ENCODE measurements at places on chromosomes 7 and 10.

- DNase-seq, result no peak
These were observed 1066.2 kb downstream of the LRMDA start for GRCh38 chr10:76497666-76498065.

GRCh38 chr7:45067582-45067981, 21.2 kb downstream of the NACAD start:
- DNase-seq, result no peak

DNA sequence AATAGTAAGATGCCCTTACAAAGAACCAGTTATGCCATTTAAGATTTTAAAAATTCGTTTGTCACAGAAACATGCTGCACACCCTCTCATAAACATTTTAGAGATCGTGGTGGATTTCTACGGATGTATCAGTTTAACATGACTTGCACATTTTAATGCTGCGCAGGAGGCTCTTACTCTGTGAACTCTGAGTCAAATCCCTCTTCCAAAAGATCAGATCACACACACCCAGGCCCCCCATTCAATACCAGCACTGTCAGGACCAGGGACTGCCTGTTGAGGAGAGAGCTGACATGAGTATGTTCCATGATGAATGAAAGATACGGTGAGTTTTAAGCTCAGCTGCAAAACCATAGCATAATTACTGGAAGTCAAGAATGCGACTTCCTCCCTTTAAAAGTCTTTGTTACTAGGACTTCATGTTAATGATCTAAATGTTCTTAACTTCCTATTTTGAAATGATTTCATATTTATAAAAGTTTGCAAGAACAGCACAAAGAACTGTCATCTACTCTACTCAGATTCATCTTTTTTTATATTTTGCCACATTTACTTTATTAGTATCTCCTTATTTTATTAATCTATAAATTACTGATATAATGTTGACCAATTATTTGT, 500.2 kb downstream of the GLRX3 start:
- DNase-seq, result no peak

DNA sequence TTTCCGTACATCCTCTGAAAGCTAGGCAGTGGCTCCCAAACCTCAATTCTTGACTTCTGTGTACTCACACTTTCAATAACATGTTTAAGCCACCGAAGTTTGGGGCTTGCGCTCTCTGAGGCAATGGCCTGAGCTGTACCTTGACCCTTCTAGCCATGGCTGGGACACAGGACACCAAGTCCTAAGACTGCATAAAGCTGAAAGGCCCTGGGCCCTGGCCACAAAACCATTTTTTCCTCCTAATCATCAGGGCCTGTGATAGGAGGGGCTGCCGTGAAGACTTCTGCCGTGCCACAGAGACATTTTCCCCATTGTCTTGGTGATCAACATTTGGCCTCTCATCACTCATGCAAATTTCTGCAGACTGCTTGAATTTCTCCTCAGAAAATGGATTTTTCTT, 216.5 kb upstream of the TEX47 start:
- no peak for DNase-seq

- DNase-seq, result no peak
These were observed 127.8 kb downstream of the ICA1 start for GRCh38 chr7:8134089-8134733.
